ENCODE measurements at places on chromosomes 1 and 21.

DNA sequence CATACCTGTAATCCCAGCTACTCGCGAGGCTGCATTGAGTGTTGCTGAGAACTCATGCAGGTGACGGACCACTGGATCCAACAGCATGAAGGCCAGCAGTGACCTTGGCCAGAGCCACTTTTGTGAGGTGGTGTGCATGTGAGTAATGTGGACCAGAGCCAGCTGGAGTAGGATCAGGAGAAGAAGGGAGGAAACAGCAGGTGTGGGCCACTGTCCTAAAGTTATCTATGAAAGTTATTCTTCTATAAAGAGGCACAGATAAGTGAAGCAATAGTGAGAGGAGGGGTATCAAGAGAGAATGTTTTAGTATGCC is 47.8 kb downstream of the TCP10L start:
- no peak for DNase-seq

GRCh38 chr1:61013189-61013945 is 69.0 kb upstream of the NFIA start:
- no peak for DNase-seq

DNA sequence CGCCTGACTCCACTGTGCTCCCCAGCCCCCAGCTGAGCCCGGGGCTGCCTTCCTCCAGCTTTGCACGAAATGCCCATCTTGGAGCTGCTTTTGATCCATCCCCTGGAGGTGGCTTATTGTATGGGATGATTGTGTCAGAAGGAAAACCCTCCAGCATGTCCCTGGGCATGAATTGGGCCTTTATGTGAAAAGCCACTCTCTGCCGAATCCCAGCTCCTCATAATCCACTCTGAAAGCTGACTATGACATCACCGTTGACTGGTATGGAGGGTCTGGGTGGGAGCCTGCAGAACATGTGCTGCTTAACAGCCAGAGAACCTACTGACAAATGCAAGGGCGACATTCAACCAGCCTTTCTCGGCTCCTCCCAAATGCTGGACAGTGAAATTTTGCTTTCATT is 74.6 kb downstream of the NENF start:
- no peak for DNase-seq

GRCh38 chr1:90045853-90046563 is 51.1 kb downstream of the ZNF326 start:
- DNase-seq: no peak

- no peak for DNase-seq
Observed at GRCh38 chr1:53869454-53870117, 20.0 kb downstream of the YIPF1 start.

DNA sequence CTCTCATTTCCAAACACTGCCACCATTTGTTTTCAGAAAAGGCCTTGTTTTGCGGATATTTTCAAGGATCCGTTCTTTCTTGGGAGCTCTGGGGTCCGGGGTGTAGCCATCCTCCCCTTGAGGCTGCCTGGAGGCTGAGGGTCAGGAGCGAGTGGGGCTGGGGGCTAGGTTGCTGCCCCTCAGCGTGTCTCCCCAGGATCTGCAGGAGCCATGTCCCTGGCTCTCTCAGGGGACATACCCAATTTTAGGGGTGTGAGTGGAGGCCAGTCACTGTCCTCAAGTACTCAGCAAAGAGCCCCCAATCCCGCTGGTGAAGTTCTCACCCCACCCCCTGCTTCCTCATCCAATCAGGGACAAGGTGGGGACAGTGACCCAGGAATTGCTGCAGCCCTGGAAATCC is 15.0 kb upstream of the PRDM16 start:
- no peak for DNase-seq
